ENCODE measurements at places on chromosomes 5 and 9.
A peak's percentile ranks its signal among the peaks of the same experiment; 100 is the strongest.

GRCh38 chr9:76651119-76651705 lies 113.0 kb upstream of the PCA3 start:
- DNase-seq = no peak

DNA sequence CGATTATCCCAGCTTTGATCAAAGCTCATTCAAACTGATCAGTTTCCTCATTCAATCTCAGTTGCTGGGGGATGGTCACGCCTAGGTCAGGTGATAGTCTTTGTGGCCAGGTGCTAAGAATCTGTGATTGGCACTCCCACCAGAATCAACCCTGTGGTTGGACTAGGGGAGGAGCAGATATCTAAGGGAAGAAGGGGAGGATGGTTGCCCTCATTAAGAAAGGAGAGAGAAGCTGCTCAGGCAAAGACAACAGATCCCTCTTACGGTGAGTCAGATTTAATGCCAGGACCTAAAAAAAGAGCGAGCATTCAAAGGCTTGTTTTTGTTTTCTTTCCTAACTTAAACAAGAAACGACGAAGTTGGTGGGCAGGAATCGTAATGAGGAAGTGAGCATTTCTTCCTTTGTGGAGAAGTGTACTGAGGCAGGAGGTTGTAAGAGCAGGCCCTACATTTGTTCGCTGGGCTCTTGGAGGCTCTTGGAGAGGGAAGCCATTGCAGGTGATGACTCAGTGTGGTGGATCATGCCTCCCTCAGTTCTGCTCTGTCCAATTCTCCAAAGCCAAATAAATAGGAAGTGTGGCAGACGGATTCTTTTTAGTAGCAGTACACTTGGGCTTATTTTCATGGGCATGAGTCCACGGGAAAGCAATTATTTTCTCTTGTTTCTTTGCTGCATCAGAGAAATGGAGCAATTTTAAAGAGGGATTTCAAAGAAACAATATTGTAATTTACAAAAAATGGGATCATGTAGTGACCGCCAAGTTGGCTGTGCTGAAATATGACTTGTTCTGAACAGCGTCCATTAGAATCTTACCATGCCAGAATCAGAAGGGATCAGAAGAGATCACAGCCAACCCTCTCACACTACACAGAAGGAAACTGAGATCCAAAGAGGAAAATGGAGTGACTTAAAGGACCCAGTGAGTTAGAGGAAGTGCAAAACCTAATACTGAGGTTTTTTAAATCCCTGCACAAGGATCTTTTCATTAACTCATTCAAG lies 18.7 kb upstream of the TGFBR1 start:
- no peak for DNase-seq

DNA sequence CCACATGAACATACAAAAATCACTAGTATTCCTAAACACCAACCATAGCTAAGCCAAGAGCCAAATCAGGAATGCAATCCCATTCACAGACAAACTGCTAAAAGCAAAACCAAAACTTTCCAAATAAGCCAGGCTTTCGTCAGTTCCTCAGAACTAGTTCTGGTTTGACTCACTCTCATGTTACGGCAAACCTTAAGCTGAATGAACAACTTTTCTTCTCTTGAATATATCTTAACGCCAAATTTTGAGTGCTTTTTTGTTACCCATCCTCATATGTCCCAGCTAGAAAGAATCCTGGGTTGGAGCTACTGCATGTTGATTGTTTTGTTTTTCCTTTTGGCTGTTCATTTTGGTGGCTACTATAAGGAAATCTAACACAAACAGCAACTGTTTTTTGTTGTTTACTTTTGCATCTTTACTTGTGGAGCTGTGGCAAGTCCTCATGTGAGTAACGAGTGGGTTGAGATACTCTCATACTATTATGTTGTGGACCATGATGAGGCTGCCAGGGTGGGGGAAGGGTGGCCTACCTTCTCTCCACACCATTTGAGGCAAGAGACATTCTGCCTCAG lies at the start of gene PDCD1LG2:
Gene PDCD1LG2 (plus strand): TSS at position 172 of the 572 bp plus-strand sequence. CDS start 12,016 bp downstream, outside the sequence.
- DNase-seq = no peak

GRCh38 chr9:99971410-99971809 lies 65.0 kb downstream of the STX17 start:
- no peak for DNase-seq

GRCh38 chr9:111039231-111039906 lies 1.1 kb upstream of the LPAR1 start:
- peak; percentile 33 for DNase-seq

DNA sequence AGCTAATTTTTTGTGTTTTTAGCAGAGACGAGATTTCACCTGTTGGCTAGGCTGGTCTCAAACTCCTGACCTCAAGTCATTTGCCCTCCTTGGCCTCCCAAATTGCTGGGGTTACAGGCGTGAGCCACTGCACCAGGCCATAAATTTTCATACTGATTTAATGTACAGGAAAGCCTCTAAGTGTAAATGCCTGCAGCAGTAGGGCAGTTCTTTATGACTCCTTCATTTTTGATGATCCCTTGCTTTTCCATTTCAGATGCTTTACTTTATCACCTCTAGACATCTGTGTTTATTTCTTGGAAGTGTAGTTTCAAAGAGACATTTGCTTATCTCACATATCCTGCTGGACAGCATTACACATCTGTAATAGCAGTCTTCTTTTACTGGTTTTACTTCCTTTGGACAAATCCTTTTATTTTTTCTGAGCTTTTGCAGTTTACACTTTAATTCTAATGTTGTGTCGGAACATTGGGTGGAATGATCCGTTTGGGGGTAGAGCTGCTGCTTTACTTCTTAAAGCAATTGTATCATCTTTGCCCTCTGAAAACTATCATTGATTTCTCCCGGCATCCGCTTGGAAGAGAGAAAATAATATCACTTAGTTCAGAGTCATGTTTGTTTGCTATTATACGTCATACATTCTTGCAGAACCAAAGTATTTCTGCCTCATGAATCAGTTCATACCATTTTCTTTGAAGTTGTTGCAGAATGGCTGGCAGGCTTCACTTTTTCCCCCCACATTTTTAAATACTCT lies 36.0 kb downstream of the SCGB3A1 start:
- no peak for DNase-seq

DNA sequence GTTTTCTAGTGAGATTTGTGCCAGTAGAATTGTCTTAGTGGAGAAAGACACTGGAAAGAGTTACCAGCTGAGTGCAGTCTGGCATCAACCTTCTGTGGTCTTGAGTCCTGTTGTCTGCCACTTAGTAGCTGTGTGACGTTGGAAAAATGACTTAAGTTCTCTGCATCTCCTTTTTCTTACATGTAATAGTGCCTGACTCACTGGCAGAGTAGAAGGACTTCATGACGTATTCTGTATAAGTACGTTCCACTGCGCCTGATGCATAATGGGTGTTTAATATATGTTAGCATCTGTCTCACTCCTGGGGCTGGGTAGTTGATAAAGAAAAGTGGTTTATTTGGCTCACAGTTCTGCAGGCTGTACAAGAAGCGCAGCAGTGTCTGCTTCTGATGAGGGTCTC lies 144.8 kb downstream of the ST8SIA4 start:
- no peak for DNase-seq

DNA sequence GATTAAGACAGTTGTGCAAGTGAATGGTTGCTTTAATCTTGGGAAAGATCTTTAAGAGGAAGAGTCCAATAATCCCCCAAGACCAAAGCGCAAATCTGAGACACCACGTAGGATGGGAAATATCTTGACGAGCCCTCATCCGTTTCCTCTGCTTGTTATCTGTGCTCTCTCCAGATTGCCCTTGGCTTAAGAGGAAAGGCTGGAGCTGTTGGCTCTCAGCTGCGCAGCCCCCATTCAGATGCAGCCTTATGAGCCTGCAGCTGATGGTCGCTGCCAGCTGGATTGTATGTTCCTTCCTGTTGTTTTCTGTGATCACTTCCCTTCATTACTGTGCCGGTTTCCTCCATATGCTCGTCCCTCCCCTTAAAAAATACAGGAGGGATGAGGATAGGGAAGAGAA lies 47.7 kb downstream of the PWWP2A start:
- peak; percentile 47 for DNase-seq

DNA sequence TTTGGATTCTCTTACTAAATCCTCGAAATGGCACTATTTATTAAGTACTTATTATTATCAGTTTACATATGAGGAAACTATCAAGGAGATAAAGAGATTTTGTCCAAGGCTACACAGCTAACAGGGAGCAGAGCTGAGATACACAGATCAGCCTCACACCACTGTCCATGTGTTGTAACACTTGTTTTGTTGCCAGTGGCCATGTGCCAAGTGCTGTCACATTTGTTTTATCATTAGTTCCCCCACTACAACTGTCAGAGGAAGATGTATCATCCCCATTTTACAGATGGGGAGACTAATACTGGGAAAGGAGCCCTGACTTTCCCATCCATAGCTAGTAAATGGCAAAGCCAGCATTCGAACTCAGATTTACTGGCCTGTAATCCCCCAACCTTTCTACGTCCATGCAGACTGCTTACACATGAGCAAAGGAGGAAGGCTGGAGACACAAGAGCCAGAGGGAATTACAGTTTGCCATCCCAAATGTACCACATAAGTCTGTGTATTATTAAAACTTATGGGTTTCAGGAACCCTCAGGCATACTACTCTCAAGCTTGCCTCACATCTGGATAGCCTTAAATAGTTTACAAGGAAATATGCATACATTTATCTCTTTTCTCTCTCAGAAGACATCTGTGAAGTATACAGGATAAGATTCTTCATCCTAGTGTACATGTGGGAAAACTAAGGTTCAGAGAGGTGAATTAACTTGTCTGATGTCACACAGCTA lies 25.1 kb downstream of the PAPPA start:
- DNase-seq = no peak

DNA sequence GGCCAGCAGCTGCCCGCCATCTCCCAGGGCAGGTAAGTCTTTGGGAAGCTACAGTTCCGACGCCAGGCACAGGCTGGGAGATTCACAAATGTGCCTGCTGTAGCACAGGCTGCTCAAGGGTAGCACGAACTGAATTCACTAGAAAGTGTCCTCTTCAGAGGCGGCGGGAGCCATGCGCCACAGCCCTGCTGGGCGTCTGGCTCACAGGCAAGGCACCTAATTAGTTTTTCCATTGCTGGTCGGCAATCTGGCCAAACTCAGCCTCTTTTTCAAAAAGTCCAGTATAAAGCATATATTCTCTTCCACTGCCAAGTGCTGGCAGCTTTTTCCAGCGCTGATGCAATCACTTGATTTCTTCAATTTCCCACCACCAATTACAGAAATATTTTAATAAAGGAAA lies 128.9 kb upstream of the RAPGEF1 start:
- peak; percentile 66 for DNase-seq

DNA sequence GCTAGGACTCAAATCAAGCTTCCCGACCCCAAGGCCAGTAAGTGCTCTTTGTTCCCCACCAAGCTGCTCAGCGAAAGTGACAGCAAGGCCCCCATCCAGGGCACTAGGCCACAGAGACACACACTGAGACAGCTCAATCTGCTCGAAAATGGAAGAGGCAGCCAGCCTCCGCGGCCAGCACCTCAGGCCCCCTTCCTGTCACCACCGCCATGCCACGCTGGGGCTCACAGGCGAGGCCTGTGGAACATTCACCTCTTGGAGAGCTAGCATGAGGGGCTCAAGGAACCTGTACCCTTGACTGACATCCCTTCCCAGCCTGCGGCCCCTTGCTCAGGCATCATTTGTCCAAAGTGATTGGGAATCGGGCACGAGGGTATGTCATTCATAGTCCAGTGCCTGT lies 71.4 kb downstream of the PAX5 start:
- DNase-seq = no peak

DNA sequence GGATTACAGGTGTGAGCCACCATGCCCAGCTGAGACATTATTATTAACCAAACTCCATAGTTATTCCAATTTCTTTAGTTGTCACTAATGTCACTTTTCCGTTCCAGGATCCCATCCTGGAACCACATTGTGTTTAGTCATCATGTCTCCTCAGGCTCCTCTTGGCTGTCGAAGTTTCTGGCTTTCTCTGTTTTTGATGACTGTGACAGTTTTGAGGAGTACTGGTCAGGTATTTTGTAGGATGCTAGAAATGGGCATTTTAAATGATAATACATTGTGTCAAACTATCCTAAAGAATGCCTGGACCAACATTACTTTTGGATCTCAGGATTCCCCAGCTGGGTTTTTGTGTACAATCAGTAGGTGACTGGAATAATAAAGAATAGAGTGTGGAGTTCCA lies 19.8 kb upstream of the NEUROG1 start:
- DNase-seq = no peak

DNA sequence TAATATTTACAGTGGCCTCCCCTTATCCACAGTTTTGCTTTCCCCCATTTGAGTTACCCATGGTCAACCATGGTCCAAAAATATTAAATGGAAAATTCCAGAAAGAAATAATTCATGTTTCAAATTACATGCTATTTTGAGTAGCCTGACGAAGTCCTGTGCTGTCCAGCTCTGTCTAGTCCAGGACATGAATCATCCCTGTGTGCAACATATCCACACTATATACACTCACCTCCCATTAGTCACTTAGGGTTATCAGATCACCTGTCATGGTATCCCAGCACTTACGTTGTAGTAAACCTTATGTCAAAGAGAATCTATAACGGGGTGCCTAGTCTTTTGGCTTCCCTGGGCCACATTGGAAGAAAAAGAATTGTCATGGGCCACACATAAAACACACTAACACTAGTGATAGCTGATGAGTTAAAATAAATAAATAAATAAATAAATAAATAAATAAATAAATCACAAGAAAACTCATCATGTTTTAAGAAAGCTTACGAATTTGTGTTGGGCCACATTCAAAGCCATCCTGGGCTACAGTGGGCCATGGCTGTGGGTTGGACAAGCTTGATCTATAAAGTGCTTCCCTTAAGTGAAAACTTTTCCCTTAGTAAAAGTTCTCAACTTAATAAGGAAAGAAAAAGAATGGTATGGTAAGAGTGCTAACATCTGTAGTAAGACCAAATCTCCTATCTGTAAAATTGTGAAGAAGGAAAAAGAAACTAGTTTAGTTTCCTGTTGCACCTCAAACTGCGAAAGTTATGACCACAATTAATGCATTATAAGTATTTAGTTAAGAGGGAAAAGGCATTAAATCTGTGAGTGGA lies 15.9 kb upstream of the OMD start:
- no peak for DNase-seq

- DNase-seq = no peak
These were observed 56.3 kb downstream of the STX17 start for GRCh38 chr9:99962680-99963261.

GRCh38 chr9:89022001-89022759 lies 30.9 kb downstream of the S1PR3 start:
- DNase-seq = no peak

DNA sequence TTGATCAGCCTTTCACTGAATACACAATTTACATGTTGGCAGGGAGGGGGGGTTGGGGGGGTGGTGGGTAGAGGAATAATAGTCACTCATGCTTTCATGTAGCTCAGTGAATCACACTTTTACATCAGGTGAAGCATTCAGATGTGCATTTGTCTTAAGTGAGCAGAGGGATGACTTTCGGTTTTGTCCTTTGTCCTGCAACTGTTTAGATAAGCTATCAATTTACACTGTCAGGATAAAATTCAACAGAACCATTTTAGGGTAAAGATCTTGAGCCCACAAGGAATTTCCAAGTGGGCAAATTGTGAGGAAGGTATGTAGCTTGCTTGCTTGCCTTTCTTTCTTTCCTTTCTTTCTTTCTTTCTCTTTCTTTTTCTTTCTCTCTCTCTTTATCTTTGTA lies 576.2 kb downstream of the MTRR start:
- DNase-seq = no peak

GRCh38 chr5:34686762-34687268 lies 30.7 kb downstream of the RAI14 start:
- peak; percentile 51 for DNase-seq
